ENCODE measurements at places on chromosomes 6 and 20.

DNA sequence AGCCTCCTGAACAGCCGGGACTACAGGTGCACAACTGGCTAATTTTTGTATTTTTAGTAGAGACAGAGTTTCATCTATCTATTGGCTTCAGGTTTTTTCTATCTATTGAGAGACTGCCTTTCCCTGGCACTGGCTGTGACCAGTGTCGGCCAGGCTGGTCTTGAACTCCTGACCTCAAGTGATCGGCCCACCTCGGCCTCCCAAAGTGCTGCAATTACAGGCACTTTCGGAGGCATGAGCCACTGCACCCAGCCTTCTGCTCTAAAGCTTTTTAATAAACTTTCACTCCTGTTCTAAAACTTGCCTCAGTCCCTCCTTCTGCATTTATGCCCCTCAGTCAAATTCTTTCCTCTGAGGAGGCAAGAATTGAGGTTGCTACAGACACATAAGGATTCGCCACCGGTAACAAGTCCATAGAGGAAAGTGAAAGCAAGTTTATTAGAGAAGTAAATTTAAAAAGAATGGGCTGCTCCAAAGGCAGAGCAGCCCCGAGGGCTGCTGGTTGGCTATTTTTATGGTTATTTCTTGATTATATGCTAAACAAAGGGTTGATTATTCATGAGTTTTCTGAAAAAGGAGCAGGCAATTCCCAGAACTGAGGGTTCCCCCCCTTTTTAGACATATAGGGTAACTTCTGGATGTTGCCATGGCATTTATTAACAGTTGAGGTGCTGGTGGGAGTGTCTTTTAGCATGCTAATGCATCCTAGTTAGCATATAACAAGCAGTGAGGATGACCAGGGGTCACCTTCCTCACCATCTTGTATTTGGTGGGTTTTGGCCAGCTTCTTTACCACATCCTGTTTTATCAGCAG is 44.8 kb upstream of the RNGTT start:
- no peak for DNase-seq

- no peak for DNase-seq
Observed at GRCh38 chr6:70130865-70131264, 172.0 kb downstream of the COL9A1 start.

GRCh38 chr20:52619101-52619500 is 353.1 kb upstream of the TSHZ2 start:
- DNase-seq: no peak

GRCh38 chr6:169881398-169881797 is 130.0 kb downstream of the ERMARD start:
- DNase-seq: no peak

GRCh38 chr6:118697554-118697953 is 46.2 kb upstream of the CEP85L start:
- no peak for DNase-seq

GRCh38 chr6:69994251-69994650 is 127.9 kb downstream of the COL19A1 start:
- no peak for DNase-seq

GRCh38 chr20:58575776-58576602 is 60.8 kb upstream of the APCDD1L start:
- no peak for DNase-seq

DNA sequence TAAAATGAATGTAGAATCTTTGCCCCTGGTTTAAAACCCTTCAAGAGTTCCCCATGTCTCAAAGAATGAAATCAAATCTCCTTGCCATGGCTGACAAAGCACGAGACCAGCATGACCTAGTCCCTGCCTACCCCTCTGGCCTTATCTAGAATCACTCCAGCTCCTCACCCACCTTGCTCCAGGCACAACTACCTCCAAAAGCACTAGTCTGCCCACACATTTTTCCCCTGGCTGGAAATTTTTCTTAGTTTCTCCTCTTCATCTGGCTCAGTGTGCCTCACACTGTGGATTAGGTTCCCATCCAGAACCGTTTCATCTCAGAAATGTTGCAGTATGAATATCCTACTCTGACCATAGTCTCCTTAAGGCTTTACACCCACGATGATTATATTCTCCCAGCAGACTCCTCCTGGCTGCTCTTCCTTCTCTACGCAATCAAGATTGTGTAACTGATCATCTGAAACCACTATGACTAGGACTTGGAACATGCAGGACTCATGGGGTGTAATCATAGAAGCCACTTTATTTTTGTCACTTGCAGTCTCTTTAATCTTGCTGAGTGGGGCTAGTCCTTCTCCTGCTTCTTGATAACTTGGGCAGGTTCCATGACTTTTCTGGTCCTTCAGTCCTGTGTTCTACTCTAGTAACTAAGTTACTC is 7.8 kb upstream of the MRS2 start:
- peak; percentile 85 for DNase-seq

DNA sequence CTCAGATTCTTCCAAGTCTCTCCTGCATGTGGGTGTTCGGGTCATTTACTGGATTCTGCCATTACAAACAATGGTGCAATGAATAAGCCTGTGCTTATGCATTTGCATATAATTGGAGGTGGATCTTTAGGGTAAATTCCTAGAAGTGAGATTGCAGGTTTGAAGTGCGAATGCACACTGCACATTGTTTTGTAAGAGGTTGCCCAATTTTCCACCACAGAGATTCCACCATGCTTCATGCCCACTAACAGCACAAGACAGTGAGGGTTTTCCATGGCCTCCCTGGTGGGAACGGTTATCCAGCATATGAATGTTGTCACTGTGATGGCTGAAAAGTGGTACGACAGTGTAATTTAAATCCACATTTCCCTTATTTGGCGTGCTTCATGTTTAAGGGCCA is 178.8 kb upstream of the PMEPA1 start:
- no peak for DNase-seq

DNA sequence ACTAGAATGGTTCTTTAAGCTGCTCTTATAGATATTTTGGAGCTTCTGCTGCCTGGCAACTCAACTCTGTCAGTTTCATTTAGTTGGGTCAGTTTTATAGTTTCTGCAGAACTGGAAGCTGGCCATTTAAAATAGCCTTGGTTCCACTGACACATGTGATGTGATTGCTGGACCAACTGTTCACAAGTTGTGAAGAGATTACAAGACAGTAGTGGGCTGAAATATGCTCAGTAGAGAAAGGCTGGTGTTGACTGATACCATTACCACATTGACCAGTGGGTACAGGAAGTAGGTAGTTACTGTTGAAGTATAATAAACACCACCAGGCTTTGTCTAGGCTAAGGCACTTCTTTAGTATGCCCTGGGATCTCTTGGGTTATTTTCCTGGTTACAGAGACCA is 39.0 kb downstream of the BCKDHB start:
- no peak for DNase-seq

DNA sequence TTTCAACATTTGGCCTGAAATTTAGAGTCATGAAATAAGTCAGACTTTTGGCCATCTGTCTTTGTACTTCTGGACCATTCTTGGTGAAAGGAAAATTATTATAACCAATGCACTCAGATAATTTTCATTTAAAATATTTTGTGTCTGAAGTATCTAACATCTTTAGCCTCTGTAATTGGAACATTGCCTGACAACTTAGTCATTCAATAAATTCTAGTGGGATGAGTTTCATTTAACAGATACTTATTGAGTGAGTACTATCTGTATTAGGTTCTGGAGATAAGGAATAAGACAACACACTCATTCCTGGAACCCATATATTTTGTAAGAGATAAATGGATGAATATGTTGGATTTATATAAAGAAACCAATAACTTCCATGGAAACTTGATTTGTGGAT is 536.0 kb downstream of the BCKDHB start:
- DNase-seq: peak; percentile 60

GRCh38 chr6:154580397-154581135 is 70.1 kb upstream of the CNKSR3 start:
- DNase-seq: no peak

DNA sequence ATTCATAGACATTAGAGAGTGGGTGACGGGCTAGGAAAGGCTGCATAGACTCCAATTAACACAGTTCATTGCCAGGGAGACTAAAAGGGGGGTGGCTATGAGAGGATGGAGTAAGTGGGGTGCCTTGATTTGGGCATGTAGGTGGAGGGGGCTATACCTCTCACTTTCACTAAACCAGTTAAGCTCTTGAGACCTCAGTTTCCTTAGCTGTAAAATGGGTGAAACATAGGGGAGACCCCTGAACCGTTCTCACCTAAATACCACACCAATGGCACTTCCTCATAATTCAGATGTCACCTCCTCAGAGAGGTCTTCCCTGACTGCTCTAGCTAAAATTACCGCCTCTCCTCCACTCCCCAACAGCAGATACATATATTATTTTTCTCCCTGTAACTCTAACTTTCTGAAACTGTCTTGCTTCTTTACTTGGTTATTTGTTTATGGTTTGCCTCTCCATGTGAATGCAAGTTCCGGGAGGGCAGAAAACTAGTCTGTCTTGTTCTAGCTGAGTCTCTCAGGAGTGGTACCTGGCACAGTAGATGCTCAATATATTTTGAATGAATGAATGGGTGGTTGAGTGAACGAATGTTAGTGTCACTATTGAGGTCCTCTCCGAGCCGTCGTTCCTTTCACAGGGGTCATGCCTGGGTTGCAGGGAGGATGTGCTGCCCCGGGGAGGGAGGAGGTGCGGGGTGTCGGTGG is 615 bp upstream of the EYA2 start:
- no peak for DNase-seq

DNA sequence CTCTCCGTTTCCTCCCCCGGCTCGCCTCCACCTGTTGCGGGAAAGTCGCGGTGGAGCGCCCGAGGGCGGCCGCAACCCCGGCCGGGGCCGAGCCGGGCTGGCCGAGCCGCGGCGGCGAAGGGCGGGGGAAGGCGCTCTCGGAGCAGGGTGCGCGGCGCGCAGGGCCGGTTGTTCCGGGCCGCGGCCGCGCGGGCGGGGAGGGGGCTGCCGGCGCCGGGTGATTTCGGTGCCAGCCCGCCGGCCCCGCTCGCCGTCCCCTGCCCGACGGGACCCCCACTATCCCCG is 235 bp downstream of the MAP7 start:
- no peak for DNase-seq

DNA sequence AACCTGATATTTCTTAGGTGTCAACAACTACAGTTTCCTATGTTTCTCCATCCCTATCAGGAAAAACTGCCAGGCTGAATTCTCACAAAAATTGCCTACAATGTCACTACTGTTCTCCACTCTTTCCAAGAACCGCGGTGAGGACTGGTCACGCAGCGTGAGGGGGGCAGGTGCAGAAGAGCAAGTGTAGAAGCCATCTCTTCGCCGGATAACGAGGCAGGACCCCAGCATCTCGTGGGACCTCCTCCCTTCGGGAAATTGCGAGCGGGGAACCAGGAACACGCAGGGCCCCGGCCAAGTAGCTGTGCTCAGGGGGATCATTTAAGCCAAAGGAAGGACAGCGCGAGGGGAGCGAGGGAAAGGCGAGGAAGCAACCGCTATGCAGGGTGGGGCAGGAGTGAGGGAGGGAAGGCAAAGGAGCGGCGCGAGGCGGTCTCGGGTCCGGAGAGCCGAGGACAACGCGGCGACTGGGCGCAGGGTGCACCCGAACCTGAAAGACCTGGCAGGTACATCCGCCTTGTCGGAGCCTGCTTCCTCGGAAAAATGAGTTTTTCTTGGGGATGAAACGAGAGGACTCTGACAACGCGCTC is 559 bp downstream of the APMAP start:
- no peak for DNase-seq

DNA sequence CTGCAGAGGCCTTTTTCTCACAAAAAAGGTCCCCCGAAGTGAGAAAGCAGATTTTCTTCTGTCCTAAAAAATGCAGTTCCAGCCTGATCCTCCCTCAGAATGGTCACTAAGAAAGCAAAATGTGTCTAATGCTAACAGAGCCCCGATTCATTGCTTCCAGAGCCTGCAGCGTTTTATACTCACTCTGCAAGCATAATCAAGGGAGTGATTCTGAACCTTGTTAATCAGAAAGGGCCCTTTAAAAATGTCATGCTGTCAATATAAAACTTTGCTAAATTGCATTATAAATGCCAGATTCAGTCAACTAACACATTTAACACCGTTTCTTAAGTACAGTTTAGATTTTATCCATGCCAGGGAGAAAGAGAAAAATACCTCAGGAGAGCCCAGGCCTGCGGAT is 202.8 kb downstream of the CD83 start:
- no peak for DNase-seq

GRCh38 chr6:47083586-47084047 is 41.5 kb upstream of the ADGRF1 start:
- peak; percentile 90 for DNase-seq

- peak; percentile 64 for DNase-seq
Observed at GRCh38 chr6:144469144-144469575, 184.0 kb downstream of the UTRN start.

DNA sequence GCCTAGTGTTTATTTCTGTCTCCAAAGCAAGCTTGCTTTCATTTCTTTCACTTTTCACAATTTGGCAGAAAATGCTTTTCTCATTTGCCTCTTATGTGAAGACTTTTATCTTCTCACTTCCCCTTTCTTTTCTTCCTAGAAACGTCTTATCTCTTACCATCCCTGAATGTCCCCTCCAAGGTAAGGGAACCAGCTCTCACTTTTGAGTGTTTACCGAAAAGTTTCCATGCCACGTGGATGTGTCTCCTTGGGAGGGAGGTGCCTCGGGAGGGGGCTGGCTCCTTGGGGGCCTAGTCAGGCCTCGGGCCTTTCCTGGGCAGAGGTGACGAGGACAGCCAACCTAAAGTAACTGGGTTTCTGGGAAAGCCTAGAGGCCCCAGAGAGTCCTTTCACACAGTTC is 127.4 kb downstream of the CD24 start:
- DNase-seq: no peak

- DNase-seq: peak; percentile 57
Observed at GRCh38 chr6:75206576-75207342, 906 bp upstream of the COL12A1 start.

- DNase-seq: no peak
Observed at GRCh38 chr20:62688083-62688482, 20.6 kb upstream of the NTSR1 start.

DNA sequence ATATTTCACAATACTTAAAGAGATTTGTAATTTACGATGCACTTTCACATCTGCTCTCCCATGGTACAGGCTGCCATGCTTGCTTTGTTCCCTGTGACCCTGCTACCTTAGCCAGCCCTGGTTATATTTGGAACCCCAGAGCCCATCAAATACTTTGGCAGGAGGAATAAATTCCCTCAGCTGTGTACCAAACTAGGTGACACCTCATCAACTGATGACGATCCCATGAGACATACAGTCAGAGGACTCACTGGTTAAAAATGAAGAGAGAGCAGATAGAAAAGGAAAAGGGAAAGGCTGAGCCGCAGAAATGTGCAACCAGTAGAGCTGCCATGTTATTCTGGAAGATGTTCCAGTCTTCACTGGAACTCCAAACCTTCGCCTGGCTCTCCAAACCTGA is 120.0 kb downstream of the SIM1 start:
- DNase-seq: peak; percentile 58

DNA sequence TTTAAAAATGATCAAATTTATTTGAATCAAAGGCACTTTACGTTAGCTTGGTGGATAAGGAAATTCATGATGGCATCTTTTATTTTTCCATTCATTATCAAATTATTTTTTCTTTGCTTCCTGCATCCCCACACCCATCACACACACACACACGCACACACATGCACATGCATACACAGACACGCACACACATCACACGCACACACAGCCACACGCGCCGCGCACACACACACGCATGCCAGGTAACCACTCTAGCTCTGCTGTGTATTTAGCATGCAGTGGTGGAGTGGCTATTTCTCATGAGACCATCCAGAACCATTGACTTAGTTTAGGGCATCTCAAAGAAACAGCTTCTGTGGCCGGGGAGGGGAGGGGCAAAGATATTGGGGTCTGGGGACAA is 47.0 kb downstream of the GNAS start:
- DNase-seq: no peak
